Activated effector memory CD4-positive, alpha-beta T cell treated with Interleukin-2 at 50 U/mL for 16 hours (primary cell): ENCODE measurements at places on chromosomes 3 and 15.

- DNase-seq, result no peak
These were observed 382.1 kb downstream of the GAP43 start for GRCh38 chr3:116005404-116005803.

- no peak for DNase-seq
These were observed 6.2 kb downstream of the ESYT3 start for GRCh38 chr3:138440596-138440995.

DNA sequence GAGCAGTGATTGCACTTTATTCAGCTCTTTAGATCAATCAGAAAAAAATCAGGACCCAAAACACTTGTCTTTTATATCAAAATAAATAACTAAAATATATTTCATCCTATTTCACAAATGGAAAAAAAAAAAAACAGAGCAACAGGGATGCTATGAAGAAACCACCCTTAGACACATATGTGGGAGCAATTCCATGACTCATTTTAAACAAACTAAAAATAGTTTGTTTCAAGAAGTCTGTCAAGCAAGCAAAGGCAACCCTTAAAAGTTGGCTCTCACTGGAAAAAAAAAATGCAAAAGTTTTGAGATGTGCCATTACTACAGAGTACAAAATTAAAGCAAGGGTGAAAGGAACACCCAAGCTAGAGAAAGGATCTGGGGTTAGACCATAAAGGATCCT, 5.7 kb downstream of the ATP13A3 start:
- DNase-seq, result no peak

- no peak for DNase-seq
These were observed 203.2 kb downstream of the CGGBP1 start for GRCh38 chr3:87855616-87856015.

DNA sequence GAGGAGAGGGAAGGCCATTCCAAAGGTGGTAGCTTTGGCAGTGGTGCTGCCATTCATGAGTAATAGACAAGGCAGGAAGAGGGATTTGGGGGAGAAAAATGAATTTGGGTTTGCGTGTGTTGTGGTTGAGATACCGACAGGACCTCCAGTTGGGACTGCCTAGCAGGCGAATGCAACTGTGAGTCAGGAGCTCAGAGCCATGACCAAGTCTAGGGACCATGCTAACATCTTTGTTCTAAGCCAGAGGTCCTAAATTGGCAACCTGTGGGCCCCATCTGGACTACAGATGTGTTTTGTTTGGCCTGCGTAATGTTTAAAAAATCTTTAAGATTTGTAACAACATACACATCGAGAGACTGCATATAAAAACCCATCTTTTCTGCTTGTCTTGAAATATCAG, 61.6 kb downstream of the SAMMSON start:
- DNase-seq, result no peak

GRCh38 chr3:197496746-197497125, 59.0 kb downstream of the BDH1 start:
- no peak for DNase-seq

- no peak for DNase-seq
These were observed 15.5 kb upstream of the PLAAT1 start for GRCh38 chr3:193225302-193226125.

- DNase-seq, result no peak
These were observed 437.8 kb downstream of the RBMS3 start for GRCh38 chr3:29718661-29719065.

- no peak for DNase-seq
These were observed 13.3 kb upstream of the SOX2 start for GRCh38 chr3:181698263-181698954.

- no peak for DNase-seq
These were observed 72.0 kb upstream of the BLM start for GRCh38 chr15:90644952-90645725.

DNA sequence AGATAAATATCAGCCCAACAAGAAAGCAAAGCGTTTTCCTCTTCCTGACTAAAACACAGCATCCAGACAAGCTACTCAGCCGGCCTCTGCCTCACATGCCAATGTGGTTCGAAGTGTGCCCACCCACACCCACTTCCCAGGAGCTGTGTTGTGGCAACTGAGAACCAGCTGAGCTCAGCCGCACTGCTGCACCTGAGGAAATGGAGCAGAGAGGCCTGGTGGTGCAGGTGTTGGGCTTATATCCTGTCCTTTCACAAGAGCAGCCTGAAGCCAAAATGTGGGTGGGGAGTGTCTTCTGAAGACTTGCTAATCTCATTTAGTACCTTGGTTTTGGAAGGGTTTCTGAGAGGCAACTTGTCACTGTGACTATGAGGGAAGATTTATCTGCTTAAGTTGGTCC, 23.0 kb upstream of the RETNLB start:
- DNase-seq, result peak; percentile 21

GRCh38 chr3:113079218-113079961, 88.6 kb downstream of the GTPBP8 start:
- DNase-seq, result no peak

- DNase-seq, result no peak
These were observed 15.8 kb downstream of the SPCS1 start for GRCh38 chr3:52721730-52722008.

- DNase-seq, result no peak
These were observed 115.2 kb upstream of the TMCO5A start for GRCh38 chr15:37819191-37819590.
